Foreskin fibroblast (primary cell): ENCODE measurements at places on chromosomes 6 and 20.
A peak's percentile ranks its signal among the peaks of the same experiment; 100 is the strongest.

DNA sequence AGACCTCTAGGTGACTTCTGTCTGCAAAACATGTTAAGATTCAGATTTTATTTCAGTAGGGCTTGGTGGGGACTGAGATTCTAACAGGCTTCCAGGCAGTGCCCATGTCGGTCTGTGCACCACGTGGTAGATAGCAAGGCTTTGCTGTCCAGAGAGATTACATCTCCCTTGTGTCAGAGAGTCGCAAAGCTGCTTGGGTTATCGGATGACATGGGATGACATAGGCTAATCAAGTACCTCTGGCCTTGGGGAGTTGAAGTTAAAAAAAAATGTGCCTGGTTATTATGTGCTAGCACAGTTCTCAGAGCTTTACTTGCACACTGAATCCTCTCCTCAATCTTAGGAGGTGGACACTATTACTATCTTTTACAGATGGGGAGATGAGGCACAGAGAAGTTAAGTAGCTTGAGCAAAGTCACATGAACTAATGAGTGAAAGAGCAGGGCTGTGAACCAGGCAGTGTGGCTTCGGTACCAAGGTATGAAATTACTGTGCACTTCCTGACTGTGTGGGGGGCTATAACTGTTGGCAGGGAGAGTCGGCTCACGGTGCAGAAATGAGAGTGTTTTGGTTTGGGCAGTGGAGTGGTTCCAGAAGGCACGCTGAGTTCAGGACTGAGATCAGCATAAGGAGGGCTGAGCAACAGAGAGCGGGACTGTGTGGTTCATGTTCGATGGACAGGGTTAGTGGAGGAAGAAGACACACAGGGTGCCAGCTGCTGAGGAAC is 41.1 kb downstream of the FARS2 start:
- no peak for DNase-seq

GRCh38 chr6:110285306-110286060 is 72.7 kb downstream of the METTL24 start:
- DNase-seq = no peak

- DNase-seq = peak; percentile 46
These were observed 320 bp downstream of the GSTA4 start for GRCh38 chr6:52994839-52995088.

DNA sequence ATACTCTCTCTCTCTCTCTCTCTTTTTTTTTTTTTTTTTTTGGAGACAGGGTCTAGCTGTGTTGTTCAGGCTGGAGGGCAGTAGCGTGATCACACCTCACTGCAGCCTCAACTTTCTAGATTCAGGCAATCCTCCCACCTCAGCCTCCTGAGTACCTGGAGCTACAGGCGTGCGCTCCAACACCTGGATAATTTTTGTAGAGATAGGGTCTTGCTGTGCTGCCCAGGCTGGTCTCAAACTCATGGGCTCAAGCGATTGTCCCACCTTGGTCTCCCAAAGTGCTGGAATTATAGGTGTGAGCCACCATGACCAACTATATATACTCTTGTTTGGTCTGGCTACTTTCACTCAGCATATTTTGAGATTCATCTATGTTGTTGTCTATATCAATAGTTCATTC is 154.9 kb downstream of the ZFAND3 start:
- no peak for DNase-seq

DNA sequence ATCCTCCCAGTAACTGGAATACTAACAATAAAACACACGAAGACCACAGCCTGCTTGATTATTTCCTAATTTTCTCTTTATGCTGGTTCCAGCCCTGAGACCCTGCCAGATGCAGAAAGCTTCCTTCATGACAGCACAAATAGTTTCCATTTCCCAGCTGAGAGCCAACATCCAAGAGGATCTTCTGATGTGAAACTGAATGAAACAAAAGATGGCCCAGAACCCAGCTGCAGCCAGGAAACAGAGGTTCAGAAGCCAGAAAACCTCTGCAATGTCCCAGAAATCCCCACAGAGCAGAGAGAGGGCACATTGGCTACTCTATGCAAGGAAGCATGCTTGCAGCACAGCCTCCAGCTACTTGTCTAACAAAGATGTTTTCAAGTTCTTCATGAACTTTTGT is 61.8 kb upstream of the PLEKHG1 start:
- DNase-seq = no peak

- no peak for DNase-seq
These were observed 764.6 kb downstream of the TBC1D32 start for GRCh38 chr6:120569714-120570113.

GRCh38 chr20:4951299-4951698 is 50.0 kb downstream of the SLC23A2 start:
- DNase-seq = peak; percentile 89

GRCh38 chr6:95768539-95768938 is 191.2 kb downstream of the MANEA start:
- no peak for DNase-seq

GRCh38 chr20:24378661-24379483 is 90.6 kb upstream of the SYNDIG1 start:
- DNase-seq = no peak

DNA sequence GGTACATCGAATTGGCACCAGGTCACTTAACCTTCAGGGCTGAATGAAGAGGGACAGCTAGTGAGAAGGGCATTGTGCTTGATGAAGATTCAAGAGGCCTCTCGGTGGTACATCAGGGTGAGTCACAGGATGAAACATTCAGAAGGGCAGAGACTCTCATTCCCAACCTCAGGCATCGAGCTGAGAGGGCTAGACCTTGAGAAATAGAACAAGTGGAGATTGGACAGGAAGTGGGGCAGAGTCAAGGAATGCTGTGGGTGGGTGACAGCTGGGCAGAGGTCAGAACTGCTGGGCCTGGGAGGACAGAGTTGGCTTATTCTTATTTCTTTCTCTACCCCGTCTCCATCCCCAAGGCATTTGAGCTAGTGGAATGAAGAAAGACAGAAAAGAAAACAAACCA is 126.0 kb downstream of the SCML4 start:
- DNase-seq = peak; percentile 92

GRCh38 chr20:11807054-11808048 is 110.3 kb upstream of the BTBD3 start:
- peak; percentile 90 for DNase-seq

- DNase-seq = no peak
These were observed 32.4 kb upstream of the HINT3 start for GRCh38 chr6:125924169-125924568.

GRCh38 chr20:38283236-38283635 is 20.7 kb upstream of the BPI start:
- DNase-seq = no peak

DNA sequence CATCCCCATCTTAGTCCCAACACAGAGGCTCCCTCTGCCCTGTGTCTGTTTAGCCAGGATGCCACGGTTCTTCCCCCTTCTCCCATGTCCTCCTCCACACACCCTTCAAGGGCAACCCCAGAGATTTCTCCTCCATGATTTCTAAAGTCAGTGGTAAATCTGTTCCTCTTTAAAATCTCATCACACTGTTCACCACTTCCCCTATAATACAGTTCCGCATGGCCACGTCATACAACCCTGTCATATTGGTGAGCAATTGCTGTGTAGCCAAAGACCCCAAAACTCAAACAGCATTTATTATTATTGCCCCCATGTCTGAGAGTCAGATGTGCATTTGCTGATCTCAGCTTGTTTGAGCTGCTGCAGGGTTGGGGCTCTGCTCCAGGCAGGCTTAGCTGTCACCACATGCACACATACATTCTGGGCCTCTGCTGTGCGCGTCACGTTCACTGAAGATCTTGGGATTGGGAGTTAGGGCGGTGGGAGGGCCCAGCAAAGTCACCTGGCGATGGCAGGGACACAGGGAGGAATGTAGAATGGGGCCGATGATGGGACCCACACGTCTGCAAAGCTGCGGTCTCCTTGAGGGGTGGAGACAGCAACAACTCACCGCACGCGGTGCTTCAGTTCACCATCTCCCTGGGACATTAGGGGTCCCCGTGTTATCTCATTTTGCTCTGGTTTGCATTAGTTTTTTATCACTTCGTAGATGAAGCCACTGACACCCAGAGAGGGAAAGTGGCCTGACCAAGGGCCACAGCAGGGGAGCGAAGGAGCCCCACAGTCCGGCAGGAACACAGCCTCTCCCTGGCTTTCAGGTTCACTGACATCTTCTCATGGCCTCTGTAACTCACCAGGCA is 36.9 kb upstream of the CD93 start:
- no peak for DNase-seq
